ENCODE measurements at places on chromosomes 1 and 21.

DNA sequence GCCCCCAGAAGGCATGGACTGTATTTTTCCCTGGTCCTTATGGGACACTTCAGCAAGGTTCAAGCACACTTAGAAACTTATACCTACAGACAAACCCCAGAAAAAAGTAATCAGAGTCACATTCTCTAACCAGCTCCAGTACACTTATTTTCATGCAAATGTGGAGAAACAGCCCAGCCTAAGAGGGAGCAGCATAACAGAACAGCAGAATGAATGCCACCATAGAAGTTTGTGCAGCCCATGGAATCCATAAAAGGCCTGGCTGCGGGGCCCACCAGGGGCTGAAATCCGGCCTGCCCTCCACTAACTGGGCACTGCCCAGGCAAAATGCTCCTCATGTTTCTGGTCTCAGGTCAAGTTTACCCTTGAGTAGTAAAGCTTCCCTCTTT lies 60.4 kb upstream of the ATP1A1 start:
- DNase-seq = no peak

DNA sequence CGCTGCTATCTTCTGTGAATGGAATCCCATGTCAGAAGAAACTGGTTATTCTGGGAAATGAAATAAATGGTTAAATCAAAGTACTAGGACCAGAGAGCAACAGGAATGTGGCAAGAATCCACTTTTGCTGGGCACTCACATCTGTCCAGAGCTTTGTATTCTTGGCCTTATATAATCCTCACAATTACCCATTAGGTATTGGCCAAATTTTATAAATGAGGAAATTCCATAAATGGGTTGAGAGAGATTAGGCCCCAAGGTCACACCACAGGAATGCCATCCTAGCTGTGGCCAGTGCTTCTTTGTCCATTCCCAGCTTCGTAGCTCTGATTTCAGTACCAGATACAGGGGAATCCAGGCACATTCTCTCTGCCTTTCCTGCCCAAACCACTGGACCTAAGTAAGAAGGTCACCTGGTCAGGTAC lies 76.1 kb upstream of the HOOK1 start:
- DNase-seq = peak; percentile 89

- DNase-seq = no peak
Measured at GRCh38 chr1:12478612-12478985, 139.4 kb downstream of the DHRS3 start.

DNA sequence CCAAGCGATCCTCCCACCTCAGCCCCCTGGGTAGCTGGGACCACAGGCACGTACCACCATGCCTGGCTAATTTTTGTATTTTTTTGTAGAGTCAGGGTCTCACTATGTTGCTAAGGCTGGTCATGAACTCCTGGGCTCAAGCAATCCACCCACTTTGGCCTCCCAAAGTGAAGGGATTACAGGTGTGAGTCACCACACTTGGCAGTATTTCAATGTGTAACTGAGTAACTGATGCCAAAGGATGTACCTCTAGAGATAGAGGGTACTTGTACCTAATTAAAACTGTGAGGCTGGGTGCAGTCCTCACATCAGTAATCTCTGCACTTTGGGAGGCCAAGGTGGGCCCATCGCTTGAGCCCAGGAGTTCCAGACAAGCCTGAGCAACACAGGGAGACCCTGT lies 258.7 kb upstream of the DMRTA2 start:
- peak; percentile 43 for DNase-seq
